ENCODE measurements at places on chromosomes 2 and 18. TPM values are rescaled to one million over a fixed set of nuclear protein-coding genes. Genes with fewer than 3 reads are reported as not detected.

GRCh38 chr2:31886700-31887099 lies 124.1 kb downstream of the MEMO1 start:
- no peak for DNase-seq

- no peak for DNase-seq
Observed at GRCh38 chr2:207352978-207353671, 176.6 kb upstream of the CREB1 start.

The GCKR gene
- not detected for total RNA-seq

GRCh38 chr2:223420048-223420447 lies 182.1 kb downstream of the SCG2 start:
- no peak for DNase-seq

DNA sequence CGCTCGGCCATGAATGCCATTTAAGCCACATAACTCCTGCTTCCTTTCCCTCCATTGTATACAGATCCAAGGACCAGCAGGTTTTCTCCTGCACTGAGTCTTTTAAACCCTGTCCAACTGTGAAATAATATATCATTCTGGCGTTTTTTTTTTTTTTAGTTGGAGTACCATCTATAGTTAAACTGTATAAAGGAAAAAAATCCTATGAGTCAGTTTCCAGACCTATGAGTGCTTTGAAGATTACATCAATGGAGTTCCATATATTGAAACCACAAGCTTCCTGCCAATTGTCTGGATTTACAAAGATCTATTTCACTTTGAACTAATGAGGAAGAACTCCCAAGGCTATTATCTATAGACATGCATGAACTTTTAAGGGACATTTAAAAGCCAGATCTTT lies 2.4 kb upstream of the MALT1 start:
- no peak for DNase-seq

The IGFBP5 gene
- total RNA-seq: not detected

DNA sequence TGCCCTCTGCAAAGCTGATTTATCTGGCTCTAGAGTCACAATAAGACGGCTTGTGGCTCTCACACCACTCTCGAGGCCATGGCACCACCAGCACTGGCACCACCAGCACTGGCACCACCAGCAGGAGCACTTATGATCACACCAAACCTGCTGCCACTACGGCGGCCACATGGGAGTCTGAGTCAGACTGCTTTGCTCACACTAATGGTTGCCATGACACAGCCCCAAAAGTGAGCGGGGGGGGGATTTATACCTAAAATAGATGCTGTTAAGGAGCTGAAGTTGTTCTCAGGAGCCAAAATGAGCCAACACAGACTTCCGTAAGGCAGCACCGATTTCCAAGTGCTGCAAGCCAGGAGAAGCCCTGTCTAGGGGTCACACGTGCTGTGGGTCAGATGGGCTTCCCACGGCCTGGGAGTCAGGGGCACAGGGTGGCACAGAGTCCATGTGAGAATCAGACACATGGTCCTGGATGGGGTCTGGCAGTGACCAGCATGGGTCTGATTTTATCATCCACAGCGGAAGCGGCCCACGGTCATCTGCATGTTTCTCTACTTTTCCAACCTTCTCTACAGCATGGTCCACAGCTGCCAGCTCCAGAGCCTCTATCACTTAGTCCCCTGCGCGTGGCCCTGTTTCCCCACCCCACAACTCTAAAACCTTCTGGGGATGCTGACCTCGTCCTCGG lies 16.7 kb downstream of the DNMT3A start:
- no peak for DNase-seq

GRCh38 chr2:218002845-218003180 lies at the start of gene TNS1:
TSS of gene TNS1 (minus strand) at chr2:218002995. CDS start at chr2:218002872, 123 bp downstream.
- DNase-seq: no peak

- DNase-seq: no peak
Observed at GRCh38 chr18:52312346-52312745, 27.7 kb upstream of the DCC start.

Measured in CD4-positive, alpha-beta T cell (primary cell).